ENCODE measurements at places on chromosomes 7 and 10. TPM values are rescaled to one million over a fixed set of nuclear protein-coding genes. Genes with fewer than 3 reads are reported as not detected.

The GJD4 gene
- not detected for total RNA-seq

The RBP4 gene
- total RNA-seq, result 8.3 TPM

The ASAH2 gene
- total RNA-seq, result 2.2 TPM

The SPDYE8 gene
- total RNA-seq, result not detected

The OR2A7 gene
- 21.9 TPM for total RNA-seq

The CCDC3 gene
- total RNA-seq, result 4.0 TPM

The ATG9B gene
- total RNA-seq, result 0.22 TPM

The SPAM1 gene
- total RNA-seq, result not detected

The TMEM178B gene
- total RNA-seq, result 0.31 TPM

The CEP55 gene
- 7.4 TPM for total RNA-seq

The GHRHR gene
- total RNA-seq, result not detected

The PILRA gene
- 1.9 TPM for total RNA-seq

- DNase-seq, result no peak
Measured at GRCh38 chr7:148661471-148661870, 37.2 kb upstream of the CUL1 start.

GRCh38 chr7:121530227-121531174, 134.4 kb upstream of the FAM3C start:
- DNase-seq, result peak; percentile 30

DNA sequence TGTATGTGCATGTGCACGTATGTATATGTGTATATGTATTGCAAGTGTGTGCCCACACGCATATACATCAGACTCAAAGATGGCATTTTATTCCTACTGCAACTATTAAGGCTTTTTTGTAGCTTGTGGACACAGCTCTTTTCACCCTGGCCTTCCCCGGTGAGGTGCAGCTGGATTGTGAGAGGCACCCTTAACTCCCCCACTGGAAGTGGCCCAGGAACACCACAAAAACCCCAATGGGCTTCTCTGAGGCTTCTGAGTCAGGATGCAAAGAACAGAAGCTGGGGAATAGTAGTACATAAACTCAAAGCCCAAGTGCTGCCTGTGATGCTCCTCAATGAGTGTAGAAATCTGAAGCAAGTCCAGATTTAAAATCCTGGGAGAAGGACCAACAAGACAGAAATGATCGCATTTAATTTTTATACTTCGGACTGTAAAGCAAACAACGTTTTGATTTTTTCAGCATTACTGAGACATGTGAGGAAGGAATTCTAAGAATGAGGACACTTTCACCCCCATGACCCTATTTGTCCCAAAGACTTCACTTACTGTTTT, 369.2 kb upstream of the MGMT start:
- DNase-seq, result no peak

DNA sequence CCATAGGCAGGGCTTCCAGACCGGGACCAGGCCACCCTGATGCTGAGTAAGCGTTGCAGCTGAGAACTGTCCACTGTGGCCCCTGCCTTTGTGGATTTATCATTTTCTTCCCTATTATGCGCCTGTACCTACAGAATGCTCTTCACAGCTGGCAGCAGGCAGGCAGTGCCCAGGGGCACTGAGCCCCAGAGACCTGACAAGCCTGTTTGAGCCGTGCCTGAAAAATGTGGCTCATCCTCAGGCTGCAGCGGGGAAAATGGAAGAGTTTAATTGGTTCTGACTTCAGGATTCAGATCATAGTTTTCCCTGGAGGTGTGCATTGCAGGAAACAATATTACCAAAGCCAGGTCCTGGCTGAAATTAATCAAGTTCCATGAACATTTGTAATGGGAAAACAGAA, 200.2 kb downstream of the ZNF438 start:
- no peak for DNase-seq

DNA sequence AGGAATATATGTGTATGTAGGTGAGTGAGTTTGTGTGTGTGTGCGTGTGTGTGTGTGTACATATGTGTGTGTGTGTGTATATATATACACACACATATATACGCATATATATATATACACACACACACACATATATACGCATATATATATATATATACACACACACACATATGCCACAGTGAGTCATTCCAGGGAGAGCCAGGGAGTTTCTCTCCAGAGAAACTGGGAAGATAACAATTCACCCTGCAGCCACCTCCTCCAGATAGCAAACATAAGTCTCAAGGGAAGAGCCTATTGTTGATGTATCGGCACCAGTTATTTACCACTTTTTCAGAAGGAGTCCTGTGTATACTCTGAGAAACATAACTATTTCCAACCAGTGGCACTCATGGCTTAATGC, 102.3 kb upstream of the STK17A start:
- DNase-seq, result no peak

DNA sequence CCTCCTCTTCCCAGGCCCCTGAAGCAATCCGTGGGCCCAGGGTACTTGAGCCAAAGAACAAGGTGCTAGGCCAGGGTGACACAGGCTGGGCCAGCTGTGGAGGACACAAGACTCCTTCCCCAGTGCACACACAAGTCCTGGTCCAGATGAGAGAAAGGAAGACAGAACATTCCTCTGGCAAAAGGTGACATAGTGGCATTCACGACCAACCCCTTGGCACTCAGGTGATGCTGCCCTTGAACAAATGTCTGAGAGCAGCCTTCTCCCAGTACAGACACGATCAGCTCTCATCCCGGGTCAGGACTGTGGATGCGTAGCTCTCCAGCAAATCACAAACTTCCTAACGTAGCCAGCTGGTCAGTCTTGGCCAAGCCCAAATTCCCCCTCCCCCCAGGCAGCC, 118.5 kb downstream of the OAT start:
- DNase-seq, result no peak

DNA sequence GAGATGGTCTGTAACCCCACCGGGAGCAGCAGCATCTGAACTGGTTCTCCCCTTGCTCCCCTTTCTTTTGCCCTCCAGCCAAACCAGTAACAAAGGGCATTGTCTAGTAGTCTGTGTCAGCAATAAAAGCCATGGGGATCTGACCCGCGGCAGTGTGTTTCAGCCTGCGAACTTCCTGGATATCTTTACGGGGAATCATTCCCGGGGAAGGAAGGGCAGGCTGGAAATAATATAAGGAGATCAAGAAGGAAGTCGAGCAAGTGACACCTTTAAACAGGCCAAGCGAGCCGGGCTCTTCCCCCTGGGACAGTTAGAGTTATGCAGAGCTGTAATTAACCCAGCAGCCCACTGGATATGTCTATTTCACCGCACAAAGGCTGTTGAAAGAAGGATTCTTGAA, 661.2 kb upstream of the GALNT17 start:
- peak; percentile 48 for DNase-seq

- DNase-seq, result peak; percentile 33
Measured at GRCh38 chr10:46541735-46542566, 14.5 kb downstream of the GPRIN2 start.

- DNase-seq, result peak; percentile 23
Measured at GRCh38 chr7:83547526-83547925, 101.4 kb downstream of the SEMA3E start.

DNA sequence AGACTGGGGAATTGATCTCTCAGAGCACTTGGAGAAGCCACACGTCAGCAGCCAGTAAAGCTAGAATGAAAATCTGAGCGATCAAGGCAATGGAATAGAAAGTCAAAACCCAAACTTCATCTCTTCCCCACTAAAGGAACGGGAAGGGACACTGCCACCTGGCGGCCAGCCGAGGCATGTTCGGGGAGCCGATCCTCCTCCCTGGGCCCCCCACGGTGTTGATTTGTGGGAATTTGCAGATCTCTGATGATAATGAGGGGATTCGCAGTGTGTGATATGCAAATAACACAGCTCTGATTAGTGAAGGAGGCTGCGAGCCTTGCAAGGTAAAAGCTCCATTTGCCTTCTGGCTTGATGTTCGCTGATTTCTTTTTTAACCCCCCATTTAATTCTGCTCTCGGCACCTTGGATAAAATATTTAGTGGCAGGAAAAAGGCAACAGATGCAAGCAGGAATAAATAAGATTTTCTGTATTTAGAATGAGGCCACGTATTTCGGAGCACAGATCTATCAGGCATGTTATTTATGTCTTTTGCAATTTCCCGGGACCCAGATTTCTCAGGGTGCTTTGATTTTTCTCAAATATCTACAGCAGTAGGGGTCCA, 258.6 kb downstream of the PAXIP1 start:
- DNase-seq, result peak; percentile 53

DNA sequence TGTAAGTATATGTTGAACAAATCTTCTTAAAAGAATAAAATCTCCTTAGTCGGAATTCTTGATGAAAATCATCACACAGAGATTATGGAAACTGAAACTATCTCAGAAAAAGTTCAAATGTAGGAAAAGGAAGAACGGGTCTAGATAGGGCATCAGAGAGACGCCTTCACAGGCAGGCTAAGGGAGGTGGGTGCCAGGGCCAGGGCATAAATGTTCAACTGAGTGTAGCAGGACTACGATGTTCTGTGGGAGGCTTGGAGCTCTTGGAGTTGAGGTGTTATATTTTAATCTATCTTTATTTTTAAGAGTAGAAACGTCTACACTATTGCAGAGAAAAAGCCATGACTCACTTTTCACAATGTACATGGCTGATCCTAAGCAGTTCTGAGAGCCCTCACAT, 101.2 kb downstream of the RSU1 start:
- no peak for DNase-seq

DNA sequence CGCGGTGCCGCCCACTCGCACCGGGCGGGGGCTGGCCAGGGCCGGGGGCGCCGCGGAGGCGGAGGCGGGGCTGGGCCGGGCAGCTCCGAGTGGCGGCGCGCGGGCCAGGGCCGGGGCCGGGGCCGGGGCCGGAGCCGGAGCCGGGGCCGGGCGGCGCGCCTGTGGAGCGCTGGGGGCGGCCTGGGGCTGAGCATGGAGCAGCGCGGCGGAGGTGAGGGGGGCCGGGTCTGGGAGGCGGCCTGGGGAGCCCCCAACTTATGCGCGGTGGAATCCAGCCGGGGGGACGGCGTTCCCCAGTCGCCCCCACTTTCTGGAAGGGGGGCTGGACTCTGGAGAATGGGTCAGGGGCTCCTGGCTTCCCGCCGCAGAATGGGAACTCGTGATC, at the start of gene LZTS2:
Gene LZTS2 (plus strand): TSS at position 67 of the 385 bp plus-strand sequence. CDS start 2,731 bp downstream, outside the sequence.
- no peak for DNase-seq

- DNase-seq, result no peak
Measured at GRCh38 chr7:46386428-46387399, 465.6 kb upstream of the IGFBP3 start.

GRCh38 chr10:125263551-125263950, 103.2 kb upstream of the CTBP2 start:
- DNase-seq, result no peak

GRCh38 chr10:126012485-126012884, 116.1 kb downstream of the FANK1 start:
- DNase-seq, result no peak

GRCh38 chr10:50582766-50583762, 40.7 kb downstream of the SGMS1 start:
- no peak for DNase-seq

- DNase-seq, result no peak
Measured at GRCh38 chr7:77791336-77791735, 6.9 kb downstream of the TMEM60 start.

Data from left colon (tissue), 2 donors.